A549 treated with DMSO at 1 μM for 4 hours (cell line): ENCODE measurements at places on chromosomes 5 and 9. TPM values are rescaled to one million over a fixed set of nuclear protein-coding genes. Genes with fewer than 3 reads are reported as not detected.

TEX48 gene
- total RNA-seq = not detected in 5 replicates

ACSL6 gene
- total RNA-seq = 0.07 to 0.16 TPM (median 0.10 TPM) in 4 of 5 replicates, not detected in the other

MEF2C gene
- 0.07 TPM in 1 of 5 replicates, not detected in the others for total RNA-seq

SLC28A3 gene
- total RNA-seq = 0.01 TPM in 1 of 5 replicates, not detected in the others

RGS7BP gene
- total RNA-seq = not detected in 5 replicates

PLPP1 gene
- 26.6 to 38.8 TPM (median 32.6 TPM) in 5 replicates for total RNA-seq

CDK7 gene
- total RNA-seq = 59.0 to 67.7 TPM (median 63.7 TPM) in 5 replicates

BNC2 gene
- 4.7 to 7.2 TPM (median 6.0 TPM) in 5 replicates for total RNA-seq

CKMT2 gene
- total RNA-seq = not detected in 5 replicates

CMBL gene
- total RNA-seq = 19.2 to 23.5 TPM (median 22.2 TPM) in 5 replicates

LHX3 gene
- total RNA-seq = 0.05 to 0.13 TPM (median 0.09 TPM) in 5 replicates

PCDHA12 gene
- 2.7 to 3.1 TPM (median 2.9 TPM) in 5 replicates for total RNA-seq

CCL27 gene
- total RNA-seq = 0.27 to 0.39 TPM (median 0.34 TPM) in 4 of 5 replicates, not detected in the other

SPINK13 gene
- not detected in 5 replicates for total RNA-seq

FGFR4 gene
- 22.0 to 26.5 TPM (median 23.1 TPM) in 5 replicates for total RNA-seq

DND1 gene
- 0.28 to 1.4 TPM (median 0.84 TPM) in 5 replicates for total RNA-seq

HBEGF gene
- total RNA-seq = 6.8 to 10.4 TPM (median 8.0 TPM) in 5 replicates

FGF10 gene
- total RNA-seq = not detected in 5 replicates

BAAT gene
- total RNA-seq = 0.40 to 0.67 TPM (median 0.57 TPM) in 5 replicates

ZFP37 gene
- 1.3 to 1.9 TPM (median 1.8 TPM) in 5 replicates for total RNA-seq

NPDC1 gene
- total RNA-seq = 43.4 to 83.2 TPM (median 74.9 TPM) in 5 replicates

CAMK2A gene
- 0.96 to 1.4 TPM (median 1.0 TPM) in 5 replicates for total RNA-seq

PCDHB1 gene
- total RNA-seq = not detected in 5 replicates

ANKRD55 gene
- total RNA-seq = 0.05 TPM in 1 of 5 replicates, not detected in the others

ARL14EPL gene
- total RNA-seq = 0.09 to 0.54 TPM (median 0.29 TPM) in 4 of 5 replicates, not detected in the other

DOK3 gene
- total RNA-seq = 3.3 to 7.5 TPM (median 4.3 TPM) in 5 replicates

SLC1A3 gene
- total RNA-seq = not detected in 5 replicates

SETX gene
- total RNA-seq = 22.9 to 25.7 TPM (median 23.7 TPM) in 5 replicates

ATP10B gene
- not detected in 5 replicates for total RNA-seq

INSL4 gene
- 15.5 to 19.2 TPM (median 18.0 TPM) in 5 replicates for total RNA-seq

C7 gene
- not detected in 5 replicates for total RNA-seq

PKD2L2 gene
- total RNA-seq = 0.06 to 0.08 TPM in 2 of 5 replicates, not detected in the others

FAM81B gene
- not detected in 5 replicates for total RNA-seq
